ENCODE measurements at places on chromosomes 3 and 15.
A peak's percentile ranks its signal among the peaks of the same experiment; 100 is the strongest.

- H3K27ac ChIP-seq = no peak overlapping the region
- no peaks in the 10 kb centered on the region for H3K36me3 ChIP-seq
- H3K4me3 ChIP-seq = no peak overlapping the region
- H3K27me3 ChIP-seq = no peaks in the 10 kb centered on the region
These were observed 55.9 kb upstream of the C3orf80 start for GRCh38 chr3:160169139-160169976.

GRCh38 chr3:72744330-72744729 lies 103.9 kb downstream of the SHQ1 start:
- no peaks in the 10 kb centered on the region for H3K4me1 ChIP-seq
- H3K27me3 ChIP-seq = no peaks in the 10 kb centered on the region
- no peak for DNase-seq
- no peaks in the 10 kb centered on the region for H3K36me3 ChIP-seq

GRCh38 chr15:74396445-74397238 lies 29.2 kb upstream of the CYP11A1 start:
- H3K4me1 ChIP-seq = peaks cover 8% of the 10 kb centered on the region
- no peak for DNase-seq
- H3K36me3 ChIP-seq = no peaks in the 10 kb centered on the region
- H3K27me3 ChIP-seq = no peaks in the 10 kb centered on the region
- peak overlapping the region; percentile 16 for H3K27ac ChIP-seq

- H3K27me3 ChIP-seq = no peaks in the 10 kb centered on the region
- H3K4me1 ChIP-seq = no peaks in the 10 kb centered on the region
- H3K4me3 ChIP-seq = no peak overlapping the region
- H3K27ac ChIP-seq = no peak overlapping the region
These were observed 263.9 kb downstream of the CHST2 start for GRCh38 chr3:143383421-143383820.

GRCh38 chr15:84810073-84810840 lies 6.9 kb upstream of the ALPK3 start:
- H3K27me3 ChIP-seq = no peaks in the 10 kb centered on the region
- H3K4me1 ChIP-seq = no peaks in the 10 kb centered on the region
- H3K4me3 ChIP-seq = no peak overlapping the region
- no peaks in the 10 kb centered on the region for H3K36me3 ChIP-seq
- DNase-seq = no peak

DNA sequence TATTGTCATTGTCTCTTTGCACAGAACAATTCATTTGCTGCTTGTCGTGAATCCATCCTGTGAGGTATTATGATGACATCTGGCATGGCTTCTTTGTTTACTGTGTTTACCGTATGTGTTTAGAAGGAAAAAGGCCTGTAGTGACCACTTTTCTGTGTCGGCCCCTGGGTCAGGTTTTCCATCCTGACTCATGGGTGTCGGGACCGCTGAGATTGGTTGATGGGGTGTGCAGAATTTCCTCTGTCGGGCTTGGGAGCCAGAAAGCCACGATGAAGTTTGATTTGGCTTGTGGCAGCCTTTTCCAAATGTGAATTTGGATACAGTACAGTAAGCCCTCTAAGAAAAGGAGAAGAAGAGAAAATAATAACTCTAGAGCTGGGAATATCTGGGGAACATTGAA lies 113.5 kb downstream of the FNDC3B start:
- H3K36me3 ChIP-seq = no peaks in the 10 kb centered on the region
- H3K27me3 ChIP-seq = no peaks in the 10 kb centered on the region
- peak overlapping the region; percentile 93 for H3K27ac ChIP-seq

- peak; percentile 27 for DNase-seq
- no peak overlapping the region for H3K4me3 ChIP-seq
- H3K4me1 ChIP-seq = no peaks in the 10 kb centered on the region
- peak overlapping the region; percentile 24 for H3K27ac ChIP-seq
- no peaks in the 10 kb centered on the region for H3K27me3 ChIP-seq
These were observed 11.1 kb upstream of the ABHD10 start for GRCh38 chr3:111967651-111968274.

- H3K27ac ChIP-seq = no peak overlapping the region
- H3K4me1 ChIP-seq = no peaks in the 10 kb centered on the region
- H3K36me3 ChIP-seq = no peaks in the 10 kb centered on the region
- no peaks in the 10 kb centered on the region for H3K27me3 ChIP-seq
These were observed 85.9 kb upstream of the ZBTB20 start for GRCh38 chr3:115233021-115233420.

DNA sequence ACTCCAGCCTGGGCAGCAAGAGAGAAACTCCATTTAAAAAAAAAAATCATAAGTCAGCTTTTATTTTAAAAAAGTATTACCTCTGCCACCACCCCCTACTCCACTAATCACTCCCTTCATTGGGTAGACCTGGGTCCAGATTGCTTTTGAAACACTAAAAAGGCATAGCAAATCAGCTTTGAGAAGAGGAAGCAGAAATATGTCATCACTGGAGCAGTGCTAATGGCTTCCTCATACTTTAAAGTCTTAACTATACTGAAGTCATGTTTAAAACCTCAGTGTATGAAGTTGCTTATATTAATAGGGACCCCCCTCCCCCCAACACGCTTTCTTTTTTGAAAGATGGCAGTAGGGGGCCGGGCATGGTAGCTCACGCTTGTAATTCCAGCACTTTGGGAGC lies 1.0 kb upstream of the HTR3D start:
- DNase-seq = no peak
- peaks cover 56% of the 10 kb centered on the region for H3K27me3 ChIP-seq
- H3K4me3 ChIP-seq = no peak overlapping the region
- H3K36me3 ChIP-seq = no peaks in the 10 kb centered on the region
- no peak overlapping the region for H3K27ac ChIP-seq
- peaks cover 8% of the 10 kb centered on the region for H3K4me1 ChIP-seq

GRCh38 chr3:149273096-149273751 lies 51.6 kb upstream of the CP start:
- H3K4me1 ChIP-seq = no peaks in the 10 kb centered on the region
- H3K27ac ChIP-seq = no peak overlapping the region
- no peaks in the 10 kb centered on the region for H3K36me3 ChIP-seq
- no peaks in the 10 kb centered on the region for H3K27me3 ChIP-seq
- no peak overlapping the region for H3K4me3 ChIP-seq
- DNase-seq = no peak

- DNase-seq = no peak
- no peaks in the 10 kb centered on the region for H3K27me3 ChIP-seq
- no peak overlapping the region for H3K4me3 ChIP-seq
- no peaks in the 10 kb centered on the region for H3K36me3 ChIP-seq
- H3K27ac ChIP-seq = peak overlapping the region; percentile 3
These were observed 55.3 kb upstream of the VILL start for GRCh38 chr3:37935290-37935668.

- no peak for DNase-seq
- H3K4me3 ChIP-seq = no peak overlapping the region
- no peaks in the 10 kb centered on the region for H3K27me3 ChIP-seq
- H3K36me3 ChIP-seq = no peaks in the 10 kb centered on the region
- H3K27ac ChIP-seq = no peak overlapping the region
These were observed 49.6 kb downstream of the RFX7 start for GRCh38 chr15:56194035-56194434.

DNA sequence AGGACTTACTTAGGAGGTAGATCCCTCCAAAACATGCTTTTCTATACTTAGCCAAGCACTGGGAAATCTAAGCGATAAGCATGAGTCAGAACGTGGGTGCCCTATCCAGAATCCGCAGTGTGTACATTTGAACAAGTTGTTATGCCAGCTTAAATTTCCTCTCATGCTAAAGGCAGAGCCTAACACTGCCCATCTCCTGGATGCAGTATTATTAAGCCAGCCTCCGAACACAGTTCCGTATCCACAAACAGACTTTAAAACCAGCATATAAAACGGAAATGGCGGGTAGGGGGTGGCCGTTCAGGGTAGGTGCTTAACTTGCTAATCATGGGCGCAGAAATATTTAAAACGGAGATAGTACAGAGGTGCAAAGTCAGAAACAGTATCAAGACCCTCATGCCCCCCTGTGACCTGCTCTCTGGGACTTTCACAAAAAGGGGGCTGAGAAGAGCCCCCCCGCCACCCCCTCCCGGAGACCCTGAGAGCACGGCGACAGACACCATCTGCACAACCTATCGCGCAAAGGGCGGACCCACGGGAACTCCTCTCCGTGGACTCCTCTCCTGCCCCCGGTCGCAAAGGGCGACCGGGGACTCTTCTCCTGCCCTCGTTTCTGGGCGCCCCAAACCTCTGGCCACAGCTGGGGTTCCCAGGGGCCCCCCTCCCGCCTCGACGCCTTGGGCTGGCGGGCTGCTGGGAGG lies 889 bp upstream of the LRRIQ4 start:
- peak overlapping the region; percentile 70 for H3K27ac ChIP-seq
- H3K4me3 ChIP-seq = peak overlapping the region; percentile 55
- peaks cover 12% of the 10 kb centered on the region for H3K4me1 ChIP-seq
- peaks cover 11% of the 10 kb centered on the region for H3K27me3 ChIP-seq
- DNase-seq = no peak

DNA sequence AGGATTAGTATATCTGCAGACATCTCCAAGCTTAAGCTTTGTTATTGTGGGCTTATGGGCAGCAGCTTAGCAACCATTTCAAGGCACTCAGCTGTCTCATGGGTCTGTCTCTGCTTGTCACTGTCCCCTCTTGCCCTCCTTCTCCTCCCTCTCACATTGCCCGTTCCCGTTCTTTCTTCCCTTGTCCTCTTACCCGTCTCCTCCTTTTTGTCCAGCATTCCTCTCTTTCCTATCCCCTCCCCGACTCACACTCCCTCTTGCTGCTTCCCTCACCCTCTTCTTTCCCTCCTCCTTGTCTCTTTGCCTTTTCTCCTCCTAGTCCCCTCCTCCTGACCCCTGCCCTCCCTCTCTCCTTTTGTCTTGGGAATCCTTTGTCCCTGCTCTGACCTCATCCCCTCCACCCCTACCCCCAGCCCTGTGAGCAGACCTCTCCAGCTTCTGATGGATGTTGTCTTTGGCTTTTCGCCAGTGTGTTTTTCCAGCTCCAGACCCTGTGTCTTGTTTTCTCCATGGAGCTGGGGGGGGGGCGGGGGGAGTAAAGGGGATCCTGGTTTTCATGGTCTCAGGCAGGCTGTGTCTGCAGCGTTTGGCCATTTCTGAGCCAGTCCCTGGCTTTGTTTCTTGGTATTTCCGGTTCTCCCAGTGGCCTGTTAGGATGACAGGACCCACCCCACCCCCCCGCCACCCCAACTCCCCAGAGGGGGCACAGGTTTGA lies 47.9 kb upstream of the TRAK1 start:
- H3K4me3 ChIP-seq = no peak overlapping the region
- H3K4me1 ChIP-seq = peaks cover 49% of the 10 kb centered on the region
- H3K27ac ChIP-seq = peak overlapping the region; percentile 60
- H3K27me3 ChIP-seq = no peaks in the 10 kb centered on the region
- no peaks in the 10 kb centered on the region for H3K36me3 ChIP-seq

DNA sequence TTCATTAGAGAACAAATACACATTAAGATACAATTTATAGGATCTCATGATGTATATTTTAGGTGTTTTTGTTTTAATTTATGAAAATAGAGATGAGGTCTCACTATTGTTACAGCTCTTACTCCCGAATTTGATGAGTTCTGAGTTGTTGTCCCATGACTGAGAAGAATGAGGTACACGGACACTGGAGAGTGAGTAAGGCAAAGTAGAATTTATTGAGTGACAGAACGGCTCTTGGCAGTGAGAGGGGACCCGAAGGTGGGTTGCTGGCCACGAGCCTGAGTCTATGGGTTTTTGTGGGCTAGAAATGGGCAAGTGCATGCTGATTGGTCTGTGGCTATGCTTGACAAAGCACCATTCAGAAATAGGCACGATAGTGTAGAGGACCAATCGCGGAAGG lies 3.1 kb upstream of the RNF168 start:
- no peak overlapping the region for H3K27ac ChIP-seq
- H3K27me3 ChIP-seq = no peaks in the 10 kb centered on the region
- H3K4me3 ChIP-seq = no peak overlapping the region
- H3K36me3 ChIP-seq = no peaks in the 10 kb centered on the region

GRCh38 chr3:31823184-31823583 lies 157.9 kb downstream of the OSBPL10 start:
- no peak overlapping the region for H3K4me3 ChIP-seq
- peaks cover 31% of the 10 kb centered on the region for H3K36me3 ChIP-seq
- H3K27ac ChIP-seq = no peak overlapping the region

GRCh38 chr3:55574671-55575070 lies 87.6 kb upstream of the WNT5A start:
- no peak overlapping the region for H3K27ac ChIP-seq
- H3K36me3 ChIP-seq = no peaks in the 10 kb centered on the region
- H3K4me1 ChIP-seq = peaks cover under 1% of the 10 kb centered on the region
- H3K27me3 ChIP-seq = no peaks in the 10 kb centered on the region
- no peak for DNase-seq

DNA sequence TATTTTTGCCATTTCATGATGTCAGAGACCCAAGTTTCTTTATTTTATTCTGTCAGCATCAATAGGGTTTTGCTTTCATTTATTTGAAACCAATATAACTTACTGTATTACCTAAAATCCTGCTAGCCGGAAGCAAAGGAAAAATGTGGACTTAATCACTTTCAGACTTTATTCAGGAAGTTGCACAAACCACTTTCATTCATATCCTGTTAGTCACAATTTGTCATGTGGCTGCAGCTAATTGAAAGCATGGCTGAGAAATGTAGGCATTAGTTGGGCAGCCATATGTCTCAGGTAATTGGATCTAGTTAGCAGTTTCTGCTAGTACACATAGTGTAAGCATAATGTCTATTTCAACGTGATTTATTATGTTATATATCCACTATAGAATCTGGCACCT lies 462.3 kb upstream of the SGO1 start:
- H3K36me3 ChIP-seq = no peaks in the 10 kb centered on the region
- no peak for DNase-seq
- no peak overlapping the region for H3K27ac ChIP-seq

- H3K36me3 ChIP-seq = no peaks in the 10 kb centered on the region
- DNase-seq = no peak
- no peak overlapping the region for H3K4me3 ChIP-seq
- no peaks in the 10 kb centered on the region for H3K27me3 ChIP-seq
- H3K27ac ChIP-seq = no peak overlapping the region
- H3K4me1 ChIP-seq = no peaks in the 10 kb centered on the region
These were observed 81.5 kb downstream of the GAP43 start for GRCh38 chr3:115704661-115705338.

DNA sequence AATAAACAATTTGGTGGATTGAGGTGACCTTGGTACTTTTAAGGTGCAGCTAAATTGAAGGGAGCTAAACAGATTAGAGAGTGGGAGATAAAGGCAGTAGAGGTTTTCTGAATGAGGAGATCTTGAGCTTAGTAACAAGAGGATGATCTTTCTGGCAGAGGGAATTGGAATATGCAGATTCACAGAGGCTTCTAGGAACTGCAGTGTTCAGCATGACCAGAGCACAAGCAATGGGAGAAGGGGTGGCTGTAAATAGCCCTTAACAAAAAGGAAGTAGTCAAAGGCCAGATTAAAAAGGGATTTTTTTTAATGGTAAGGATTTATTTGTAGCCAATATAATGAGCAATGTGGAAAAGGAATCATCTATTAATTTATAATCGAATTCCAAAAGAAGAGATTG lies 5.7 kb upstream of the BNIP2 start:
- H3K27me3 ChIP-seq = peaks cover 8% of the 10 kb centered on the region
- DNase-seq = no peak
- H3K4me3 ChIP-seq = no peak overlapping the region
- H3K27ac ChIP-seq = no peak overlapping the region
- no peaks in the 10 kb centered on the region for H3K36me3 ChIP-seq

DNA sequence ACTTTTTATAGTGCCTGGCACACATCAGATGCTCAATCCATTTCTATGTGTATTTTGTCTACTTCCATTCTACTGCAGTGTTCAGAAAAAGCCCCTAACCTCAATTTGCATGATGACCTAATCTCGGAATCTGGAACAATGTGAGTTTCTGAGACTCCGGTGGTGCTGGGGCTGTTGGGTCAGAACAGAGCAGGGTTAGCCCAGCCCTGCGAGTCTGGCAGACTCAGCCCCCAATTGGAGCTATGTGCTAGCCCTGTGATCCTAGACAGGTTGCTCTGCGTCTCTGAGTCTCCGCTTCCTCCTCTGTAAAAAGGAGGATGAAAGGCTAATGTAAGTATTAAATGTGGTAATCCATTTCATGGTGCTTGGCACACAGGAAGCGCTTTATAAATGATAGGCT lies 95.0 kb upstream of the ICE2 start:
- no peak for DNase-seq
- peaks cover 71% of the 10 kb centered on the region for H3K4me1 ChIP-seq
- H3K27ac ChIP-seq = no peak overlapping the region
- H3K4me3 ChIP-seq = no peak overlapping the region
